ENCODE measurements at places on chromosomes 5 and 9.

DNA sequence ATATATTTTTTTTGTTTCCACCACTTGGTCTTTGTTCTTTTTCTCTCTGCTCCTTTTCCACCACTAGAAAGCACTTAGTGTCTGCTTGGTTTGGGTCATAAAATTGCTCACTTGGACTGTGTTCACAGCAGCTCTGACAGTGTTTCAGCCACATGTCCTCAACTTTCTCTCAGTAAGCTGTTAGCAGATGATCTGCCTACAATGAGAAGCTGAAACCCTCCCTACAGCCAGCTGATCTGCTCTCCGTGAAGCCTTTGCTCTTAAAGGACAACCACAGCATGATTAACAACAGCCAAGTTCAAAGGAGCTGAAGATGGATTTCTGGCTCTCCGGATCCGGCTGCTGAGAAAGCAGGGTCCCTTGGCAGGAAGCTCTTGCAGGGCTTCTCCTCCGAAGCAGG is 31.6 kb downstream of the PRLR start:
- no peak for DNase-seq

GRCh38 chr9:27362447-27363210 is 65.7 kb upstream of the EQTN start:
- DNase-seq: no peak

- no peak for DNase-seq
These were observed 22.6 kb downstream of the CD180 start for GRCh38 chr5:67173959-67174358.

GRCh38 chr5:96626956-96627355 is 35.2 kb upstream of the CAST start:
- DNase-seq: no peak

GRCh38 chr5:178487911-178488600 is 102.1 kb downstream of the COL23A1 start:
- no peak for DNase-seq

DNA sequence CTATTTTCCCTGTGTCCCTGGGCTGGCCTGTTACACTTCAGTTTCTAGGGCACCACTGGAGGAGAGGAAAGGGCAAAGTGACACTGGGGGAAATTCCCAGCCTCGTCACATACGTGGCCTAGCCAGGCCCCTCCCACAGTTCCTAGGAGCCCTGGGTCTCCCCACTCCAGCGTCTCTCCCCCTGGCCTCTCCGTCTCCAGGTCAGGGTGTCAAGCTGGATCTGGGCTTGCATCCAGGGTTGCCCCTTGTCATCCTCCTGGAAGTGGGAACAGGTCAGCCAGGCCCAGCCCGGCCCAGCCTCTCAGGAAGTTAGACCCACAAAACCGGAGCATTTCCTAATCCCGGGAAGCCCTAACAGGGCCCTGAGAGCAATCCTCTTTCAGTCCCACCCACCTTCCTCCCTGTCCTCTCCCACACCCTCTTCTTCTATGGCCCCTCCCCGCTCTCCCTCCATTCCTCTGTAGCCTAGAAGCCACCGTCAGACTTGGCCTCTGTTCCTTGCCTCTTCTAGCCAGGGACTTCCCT is 4.7 kb upstream of the TNIP1 start:
- peak; percentile 48 for DNase-seq

GRCh38 chr5:178630951-178631350 is 4.1 kb upstream of the CLK4 start:
- no peak for DNase-seq

- DNase-seq: no peak
These were observed 109.6 kb downstream of the ROR2 start for GRCh38 chr9:91840469-91840868.

DNA sequence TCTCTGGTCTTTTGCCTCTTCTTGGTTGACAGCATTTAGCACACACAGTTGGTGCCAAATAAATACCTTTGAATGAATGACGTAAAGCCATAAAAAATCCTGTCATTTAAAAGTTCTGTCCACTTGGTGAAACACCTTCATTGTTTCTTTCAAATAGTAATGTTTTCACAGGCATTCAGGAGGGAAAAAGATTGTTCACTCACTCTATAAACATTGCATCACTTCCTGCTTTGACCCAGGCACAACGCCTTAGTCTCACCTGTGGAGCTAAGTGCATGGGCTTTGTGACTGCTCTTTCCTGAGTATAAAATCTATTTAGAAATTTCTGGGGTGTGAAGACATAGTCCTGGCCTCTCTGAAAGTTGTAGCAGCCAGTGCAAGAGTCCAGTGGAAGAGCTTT is 88.9 kb upstream of the CXCL14 start:
- no peak for DNase-seq

GRCh38 chr9:129958796-129959195 is 84.2 kb downstream of the FNBP1 start:
- no peak for DNase-seq

- DNase-seq: no peak
These were observed 168.3 kb downstream of the GABBR2 start for GRCh38 chr9:98540476-98540875.

DNA sequence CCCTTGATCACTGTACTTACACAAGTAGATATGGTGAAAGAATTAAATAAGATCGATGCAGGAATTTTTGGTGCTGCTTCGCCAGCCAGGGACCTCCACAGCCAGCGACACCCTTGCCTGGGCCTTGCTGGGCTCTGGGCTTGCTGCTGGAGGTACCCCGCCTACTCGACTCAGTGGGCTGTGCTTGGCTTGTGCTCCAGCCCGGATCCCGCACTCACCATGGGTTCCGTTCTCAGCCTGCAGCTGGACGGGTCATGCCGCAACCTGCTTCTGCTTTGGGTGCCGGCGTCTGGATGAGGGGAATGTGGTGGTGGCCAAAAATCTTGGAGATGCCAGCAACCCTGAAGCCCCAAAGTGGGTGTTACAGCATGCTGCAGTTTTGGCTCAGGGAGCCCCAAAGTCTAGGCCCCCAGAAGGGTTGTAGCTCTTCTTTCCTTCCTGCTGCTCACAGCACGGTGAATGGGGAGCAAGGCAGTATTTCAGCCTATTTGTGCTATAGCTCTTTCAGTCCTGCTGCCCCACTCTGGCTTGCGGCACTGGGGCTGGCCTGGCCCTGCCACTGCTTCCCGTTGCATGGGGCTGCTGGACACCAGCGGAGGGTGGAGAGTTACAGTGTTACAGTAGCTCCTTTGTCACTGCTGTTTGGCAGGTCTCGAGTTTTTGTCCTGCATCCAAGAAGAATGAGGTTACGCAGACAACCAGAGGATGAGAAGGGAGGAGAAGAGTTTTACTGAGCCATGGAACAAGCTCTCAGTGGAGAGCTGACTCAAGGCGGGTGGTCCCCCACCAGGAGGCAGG is 48.0 kb downstream of the TARS1 start:
- DNase-seq: no peak

DNA sequence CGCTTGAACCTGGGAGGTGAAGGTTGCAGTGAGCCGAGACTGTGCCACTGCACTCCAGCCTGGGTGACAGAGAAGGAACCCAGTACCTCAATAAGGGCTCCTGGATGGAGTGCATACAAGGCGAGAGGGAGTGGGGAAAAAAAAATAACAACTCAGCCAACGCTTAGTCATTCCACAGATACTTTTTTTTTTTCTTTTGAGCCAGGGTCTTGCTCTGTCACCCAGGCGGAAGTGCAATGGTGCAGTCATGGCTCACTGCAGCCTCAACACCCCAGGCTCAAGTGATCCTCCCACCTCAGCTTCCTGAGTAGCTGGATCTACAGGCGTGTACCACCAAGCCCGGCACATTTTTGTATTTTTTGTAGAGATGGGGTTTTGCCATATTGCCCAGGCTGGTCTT is 59.5 kb upstream of the GGTA1 start:
- DNase-seq: peak; percentile 37

DNA sequence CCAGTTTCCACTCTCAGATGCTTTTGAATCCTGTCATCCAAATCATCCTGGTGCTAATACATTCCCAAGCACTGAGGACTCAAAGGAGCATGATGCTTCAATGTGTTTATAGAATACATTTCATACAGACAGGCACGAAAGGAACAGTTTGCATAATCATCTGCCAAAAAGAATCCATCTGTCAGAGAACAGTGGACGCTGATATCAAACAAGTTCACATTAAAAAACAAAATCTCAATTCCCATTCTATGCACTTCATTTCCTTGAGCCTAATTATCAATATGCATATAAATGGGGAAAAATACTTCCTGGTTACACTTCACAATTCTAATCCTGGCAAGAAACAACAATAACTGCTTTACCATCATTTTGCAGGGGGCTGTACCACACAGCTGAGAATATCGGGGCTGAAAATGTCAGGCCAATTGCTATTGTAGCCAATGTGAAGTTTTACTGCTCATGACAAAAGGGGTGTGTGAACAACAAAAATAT is 125.5 kb upstream of the FAM174A start:
- DNase-seq: no peak

- DNase-seq: no peak
These were observed 17.8 kb downstream of the SNX24 start for GRCh38 chr5:122863240-122863639.

DNA sequence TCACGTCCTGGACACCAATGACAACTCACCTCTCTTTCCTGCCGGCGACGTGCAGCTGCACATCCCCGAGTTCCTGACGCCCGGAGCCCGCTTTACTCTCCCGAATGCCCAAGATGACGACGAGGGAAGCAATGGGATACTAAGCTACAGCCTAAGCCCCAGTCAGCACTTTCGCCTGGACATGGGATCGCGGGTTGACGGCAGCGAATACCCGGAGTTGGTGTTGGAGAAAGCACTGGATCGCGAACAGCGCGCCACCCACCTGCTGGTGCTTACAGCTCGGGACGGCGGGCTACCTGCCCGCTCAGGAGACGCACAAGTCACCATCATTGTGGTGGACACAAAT is 1.1 kb downstream of the PCDHAC1 start:
- DNase-seq: no peak

GRCh38 chr9:18343784-18344183 is 130.2 kb upstream of the ADAMTSL1 start:
- DNase-seq: no peak

DNA sequence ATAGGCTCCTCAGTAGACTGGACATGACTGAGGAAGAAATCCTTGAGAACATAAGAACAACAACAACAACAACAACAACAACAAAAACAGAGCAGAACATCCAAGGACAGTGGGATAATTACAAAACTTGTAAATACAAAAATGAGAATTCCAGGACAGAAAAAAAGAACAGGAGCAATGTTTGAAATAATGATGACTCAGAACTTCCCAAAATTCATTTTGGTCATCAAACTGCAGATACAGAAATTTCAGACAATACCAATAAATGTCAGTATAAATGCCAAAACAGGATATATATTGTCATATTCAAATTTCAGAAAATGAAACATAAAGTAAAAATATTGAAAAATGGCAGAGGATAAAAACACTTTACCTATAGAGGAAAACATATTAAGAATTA is 259.0 kb downstream of the TRIM36 start:
- DNase-seq: no peak

- DNase-seq: peak; percentile 78
These were observed 124.6 kb upstream of the MTAP start for GRCh38 chr9:21677834-21678233.

GRCh38 chr9:86741311-86742208 is 205.7 kb downstream of the GAS1 start:
- no peak for DNase-seq

DNA sequence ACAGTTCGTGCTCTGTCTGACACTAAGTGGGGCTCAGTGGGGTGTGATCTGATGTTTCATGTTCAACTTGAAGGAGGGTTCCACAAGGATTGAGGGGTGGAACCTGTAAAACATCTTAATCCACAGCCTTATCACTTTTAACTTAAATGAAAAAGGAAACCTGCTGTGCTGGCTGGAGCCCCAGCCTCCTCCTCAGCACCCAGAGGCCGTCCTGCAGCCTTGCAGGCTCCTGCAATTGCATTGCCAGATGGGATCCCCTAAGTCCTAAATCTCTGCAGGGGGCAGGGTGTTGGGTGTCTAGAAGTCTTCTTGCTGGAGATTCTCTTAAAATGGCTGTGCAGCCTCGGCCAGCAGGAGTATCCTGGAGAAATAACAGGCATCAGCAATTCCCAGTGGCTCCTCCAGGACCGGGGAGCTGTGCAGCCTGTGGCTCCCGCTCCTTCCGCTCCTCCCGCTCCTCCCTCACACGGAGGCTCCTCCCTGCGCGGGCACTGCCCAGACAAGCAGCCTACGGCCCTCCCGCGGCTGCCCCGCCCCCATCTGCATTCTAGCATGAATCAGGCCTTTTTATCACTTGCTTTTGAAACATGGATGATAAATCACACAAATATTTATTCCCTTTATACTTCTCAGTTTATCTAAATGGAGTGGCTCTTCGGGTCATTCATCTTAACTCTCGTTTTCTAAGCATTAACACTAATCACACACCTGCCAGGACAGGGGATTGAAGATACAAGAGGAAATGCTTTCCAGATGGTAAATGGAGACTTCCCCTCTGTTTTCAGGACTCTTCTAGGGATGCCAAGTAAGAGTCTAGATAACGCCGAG is 131.0 kb downstream of the ADAMTS16 start:
- DNase-seq: no peak

DNA sequence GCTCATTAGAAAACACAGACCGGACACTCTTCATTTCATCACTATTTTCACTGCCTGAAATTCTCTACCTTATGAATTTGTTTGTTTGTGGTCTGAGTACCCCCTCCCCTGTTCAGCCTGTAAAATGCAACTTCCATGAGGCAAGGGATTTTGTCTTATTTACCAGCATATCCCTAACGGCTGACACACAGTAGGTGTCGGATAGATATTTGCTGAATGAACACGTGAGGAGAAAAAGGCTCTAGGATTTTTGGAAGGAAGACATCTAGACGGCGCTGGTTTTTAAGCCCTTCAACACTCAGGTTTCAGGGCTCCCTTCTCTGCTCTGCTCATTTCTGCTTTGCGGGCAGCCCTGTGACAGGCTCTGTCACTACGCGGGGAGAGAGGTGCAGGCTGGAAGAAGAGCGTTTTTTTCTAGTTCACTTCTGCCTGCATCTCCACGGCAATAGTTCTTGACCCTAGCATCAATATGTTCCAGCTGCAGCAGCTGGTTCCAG is 41.0 kb downstream of the KCNMB1 start:
- DNase-seq: peak; percentile 19

DNA sequence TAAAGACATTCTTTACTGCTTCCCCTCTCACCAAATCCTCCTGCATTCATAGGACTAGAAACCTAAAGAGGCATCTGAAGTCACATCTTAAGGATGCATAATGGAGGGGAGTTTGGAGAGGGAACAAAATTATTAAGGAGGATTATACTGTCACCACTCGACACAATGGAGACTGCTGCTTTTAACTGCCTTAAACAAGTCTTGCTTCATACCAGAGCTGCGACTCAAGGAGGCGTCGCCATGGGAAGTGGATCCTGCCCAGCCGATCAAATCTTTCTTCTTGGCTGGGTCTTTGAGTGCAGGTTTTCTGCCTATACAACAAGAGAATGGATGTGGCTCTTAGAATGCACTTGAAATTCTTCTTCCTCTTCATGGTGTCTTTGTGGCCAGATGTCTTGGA is 66.7 kb upstream of the FOXE1 start:
- DNase-seq: no peak

GRCh38 chr5:67437905-67438845 is 241.6 kb upstream of the CD180 start:
- DNase-seq: peak; percentile 41

Measured in dermis blood vessel endothelial cell (primary cell).